H7 (cell line): ENCODE measurements at places on chromosomes 16 and 17.

- DNase-seq = no peak
Measured at GRCh38 chr16:23968176-23968575, 132.4 kb downstream of the PRKCB start.

DNA sequence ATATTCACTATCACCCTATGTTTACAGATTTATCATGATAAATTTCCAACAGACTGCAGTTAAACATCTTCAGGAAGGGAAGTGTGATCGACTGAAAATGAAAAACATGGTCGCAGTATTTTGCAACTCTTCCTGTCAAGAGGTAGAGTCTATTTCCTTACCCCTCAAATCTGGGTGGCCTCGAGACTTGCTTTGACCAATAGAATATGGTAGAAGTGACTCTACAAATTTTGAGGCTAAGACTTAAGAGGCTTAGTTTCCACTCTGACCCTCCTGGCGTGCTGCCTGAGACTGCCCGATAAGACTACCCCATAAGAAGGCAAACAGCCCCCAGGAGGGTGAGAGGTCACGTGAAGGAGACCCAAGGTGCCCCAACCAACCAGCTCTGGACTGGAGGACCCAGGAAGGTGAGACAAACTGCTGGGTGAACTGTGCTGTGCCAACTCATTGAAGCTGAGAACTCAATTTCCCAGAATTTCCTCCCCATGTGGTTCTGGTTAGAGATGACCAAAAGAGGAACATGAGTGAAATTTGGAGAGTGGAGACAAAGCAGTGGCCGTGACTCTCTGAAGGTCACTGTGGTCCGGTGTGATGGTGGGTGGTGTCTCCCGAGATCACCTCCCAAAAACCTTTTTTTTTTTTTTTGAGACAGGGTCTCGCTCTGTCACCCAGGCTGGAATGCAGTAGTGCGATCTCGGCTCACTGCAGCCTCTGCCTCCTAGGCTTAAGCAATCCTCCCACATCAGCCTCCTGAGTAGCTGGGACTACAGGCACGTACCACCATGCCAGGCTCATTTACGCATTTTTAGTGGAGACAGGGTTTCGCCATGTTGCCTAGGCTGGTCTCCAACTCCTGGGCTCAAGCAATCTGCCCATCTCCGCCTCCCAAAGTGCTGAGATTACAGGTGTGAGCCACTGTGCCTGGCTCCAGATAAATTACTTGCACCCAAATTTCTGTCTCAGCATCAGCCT lies 38.2 kb upstream of the LITAF start:
- DNase-seq = no peak

DNA sequence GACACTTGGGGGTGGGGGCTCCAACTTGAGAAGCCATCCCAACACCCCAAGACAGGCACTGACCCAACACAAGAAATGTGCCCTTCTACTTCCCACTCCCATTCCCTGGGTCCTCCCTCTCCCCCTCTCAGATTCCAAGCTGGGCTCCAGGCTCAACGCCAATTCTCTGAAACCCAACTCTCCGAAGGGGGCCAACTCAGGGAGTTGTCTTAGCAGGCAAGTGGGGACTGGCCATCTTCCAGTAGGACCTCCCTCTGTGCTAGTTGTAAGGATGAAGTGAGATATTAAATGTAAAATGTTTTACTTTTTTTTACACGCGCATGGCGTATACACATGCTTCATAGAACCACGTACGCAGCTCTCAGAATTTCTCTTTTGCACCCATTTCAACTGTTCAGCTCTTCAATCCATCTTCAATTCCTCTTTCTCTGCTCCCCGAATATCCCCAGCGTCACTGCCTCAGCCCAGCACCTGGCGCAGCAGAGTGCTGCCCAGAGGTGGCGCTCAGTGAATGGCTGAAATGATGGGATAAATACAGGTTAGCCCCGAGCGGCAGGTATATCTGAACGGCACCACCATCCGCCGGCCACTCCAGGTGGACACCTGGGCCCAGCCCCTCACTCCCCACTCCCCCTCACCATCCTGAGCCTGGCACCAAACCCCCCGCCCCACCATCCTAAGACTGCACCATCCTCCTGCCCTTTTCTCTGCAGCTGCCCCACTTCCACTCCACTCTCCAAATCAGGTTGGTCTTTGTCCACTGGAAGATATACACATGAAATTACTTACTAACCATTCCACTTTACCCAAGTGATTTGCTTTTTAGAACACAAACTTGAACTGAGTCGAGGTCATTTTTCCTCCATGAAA lies 43.9 kb upstream of the TNRC6C start:
- DNase-seq = peak; percentile 86

DNA sequence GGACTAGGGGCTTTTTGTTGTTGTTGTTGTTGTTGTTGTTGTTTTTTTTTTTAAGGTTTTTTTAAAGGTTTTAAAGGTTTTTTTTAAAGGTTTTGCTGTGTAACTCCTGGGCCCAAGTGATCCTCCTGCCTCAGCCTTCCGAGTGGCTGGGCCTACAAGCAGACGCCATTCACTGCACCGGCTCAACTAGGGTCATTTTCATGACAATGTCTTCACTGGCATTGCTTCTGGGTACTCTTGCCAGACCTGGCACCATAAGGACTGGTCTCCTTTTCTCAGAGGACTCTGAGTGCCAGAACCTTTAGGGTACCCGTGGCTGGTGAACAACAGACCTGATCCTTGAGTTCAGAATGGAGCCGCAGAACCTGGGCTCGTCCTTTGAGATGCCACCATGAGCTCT lies 20.4 kb downstream of the POLR3E start:
- no peak for DNase-seq
